ENCODE measurements at places on chromosomes 4 and X. TPM values are rescaled to one million over a fixed set of nuclear protein-coding genes. Genes with fewer than 3 reads are reported as not detected.

GRCh38 chr4:18961879-18962278 lies 940.3 kb upstream of the LCORL start:
- no peak for DNase-seq

- DNase-seq = peak; percentile 47
Observed at GRCh38 chr4:146243141-146243882, 29.0 kb downstream of the REELD1 start.

DNA sequence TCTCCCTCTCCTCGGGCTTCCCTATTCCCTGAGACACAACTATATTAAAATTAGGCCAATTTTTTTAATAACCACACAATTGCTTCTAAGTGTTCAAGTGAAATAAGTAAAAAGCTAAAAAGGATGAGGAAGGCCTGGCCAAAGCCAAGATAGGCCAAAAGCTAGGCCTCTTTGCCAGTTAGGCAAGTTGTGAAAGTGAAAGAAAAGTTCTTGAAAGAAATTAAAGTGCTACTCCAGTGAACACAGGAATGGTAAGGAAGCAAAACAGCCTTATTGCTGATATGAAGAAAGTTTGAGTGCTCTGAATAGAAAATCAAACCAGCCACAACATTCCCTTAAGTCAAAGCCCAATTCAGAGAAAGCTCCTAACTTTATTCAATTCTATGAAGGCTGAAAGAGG lies 114.2 kb upstream of the FAT4 start:
- no peak for DNase-seq

GRCh38 chrX:68332201-68332731 lies 101.0 kb downstream of the OPHN1 start:
- DNase-seq = peak; percentile 74

DNA sequence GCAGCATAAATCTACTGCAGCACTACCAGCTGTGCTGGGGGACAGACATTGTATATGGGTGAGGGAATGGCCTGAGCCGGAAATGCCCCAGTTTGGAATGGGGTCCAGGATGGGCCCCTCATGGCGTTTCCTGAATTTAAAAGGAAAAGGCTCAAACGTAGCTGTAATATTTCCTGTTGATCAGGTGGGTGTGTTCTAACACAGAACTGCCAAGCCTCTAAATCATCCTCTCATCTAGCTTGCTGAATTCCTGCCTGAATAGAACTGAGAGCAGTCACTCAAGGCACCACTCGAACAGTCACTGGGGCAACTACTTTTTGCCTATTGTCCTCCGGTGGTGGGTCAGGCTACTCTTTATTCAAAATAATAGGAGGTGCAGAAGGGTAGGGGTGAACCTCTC lies 28.7 kb downstream of the ADH6 start:
- no peak for DNase-seq

DNA sequence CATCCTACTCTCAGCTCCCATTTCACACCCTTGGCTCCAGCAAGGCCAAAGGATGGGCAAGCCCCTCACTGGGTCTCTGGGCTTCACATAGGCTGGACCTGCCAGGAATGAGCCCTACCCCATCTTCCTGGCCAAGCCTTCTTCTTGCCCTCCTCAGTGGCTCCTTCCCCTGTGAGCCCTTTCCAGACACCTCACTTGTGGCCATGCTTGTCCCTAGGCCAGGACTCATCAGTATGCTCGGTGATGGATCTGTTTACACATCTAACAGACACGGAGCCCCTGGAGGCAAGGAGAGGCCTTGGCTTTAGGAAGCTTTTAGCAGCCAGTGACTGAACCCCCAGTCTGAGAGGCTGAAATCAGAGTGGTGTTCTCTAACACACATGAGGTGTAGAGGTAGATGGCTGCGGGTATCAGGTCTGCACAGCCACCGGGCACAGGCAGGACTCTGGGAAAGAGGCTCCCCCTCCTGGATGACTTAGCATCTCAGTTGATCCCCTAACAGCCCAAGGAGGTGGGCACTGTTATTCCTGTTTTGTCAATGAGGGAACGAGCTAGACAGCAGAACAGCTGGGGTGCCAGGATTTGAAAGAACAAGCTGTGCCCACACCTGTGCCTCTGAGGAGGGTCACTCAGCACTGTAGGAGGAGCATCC lies 44.8 kb downstream of the PPP2R2C start:
- no peak for DNase-seq

Gene JAKMIP1
- not detected for total RNA-seq

Gene UGT2B17
- not detected for total RNA-seq

Measured in muscle of leg (tissue), 16 donors.